ENCODE measurements at places on chromosomes 11 and 22. TPM values are rescaled to one million over a fixed set of nuclear protein-coding genes. Genes with fewer than 3 reads are reported as not detected.

Gene OR1S1
- polyA plus RNA-seq: not detected

Gene RFPL3
- polyA plus RNA-seq: not detected

Gene ESRRA
- 27.9 TPM for polyA plus RNA-seq

Gene ZNF202
- 16.5 TPM for polyA plus RNA-seq

Gene KLHL35
- polyA plus RNA-seq: 1.1 TPM

Gene SCGB1A1
- not detected for polyA plus RNA-seq

Gene MALAT1
- polyA plus RNA-seq: 1,002 TPM

Gene ELMOD1
- polyA plus RNA-seq: 0.18 TPM

Gene GLYAT
- 172 TPM for polyA plus RNA-seq

Gene OR5B21
- not detected for polyA plus RNA-seq

Gene RBM14
- polyA plus RNA-seq: 77.2 TPM

Gene CARNS1
- 1.9 TPM for polyA plus RNA-seq

Gene ZNF214
- 11.9 TPM for polyA plus RNA-seq

Gene ADM2
- 6.0 TPM for polyA plus RNA-seq

Gene EHF
- 18.7 TPM for polyA plus RNA-seq

Gene FGF4
- polyA plus RNA-seq: not detected

Gene NUCB2
- 59.6 TPM for polyA plus RNA-seq

Gene THY1
- polyA plus RNA-seq: 70.5 TPM

Gene CDON
- polyA plus RNA-seq: 23.8 TPM

Gene MYBPC3
- 0.14 TPM for polyA plus RNA-seq

Data from renal pelvis (tissue), 12 donors.